ENCODE measurements at places on chromosomes 7 and 10. TPM values are rescaled to one million over a fixed set of nuclear protein-coding genes. Genes with fewer than 3 reads are reported as not detected.

The C10orf67 gene
- 0.18 TPM for total RNA-seq

The NAT16 gene
- total RNA-seq: 0.13 TPM

The LGI1 gene
- total RNA-seq: not detected

The CREB5 gene
- total RNA-seq: 1.3 TPM

The FAM25G gene
- total RNA-seq: not detected

The ADAP1 gene
- 535 TPM for total RNA-seq

The CALML5 gene
- 0.71 TPM for total RNA-seq

The CHN2 gene
- total RNA-seq: 4.3 TPM

The C10orf53 gene
- total RNA-seq: not detected

The CCZ1 gene
- total RNA-seq: 55.0 TPM

Data from HT-29 (cell line).